ENCODE measurements at places on chromosomes 5 and 9.

GRCh38 chr9:136671254-136671614, 8.5 kb downstream of the EGFL7 start:
- no peak for DNase-seq

- no peak for DNase-seq
Measured at GRCh38 chr9:120481248-120481647, 98.7 kb downstream of the CDK5RAP2 start.

- no peak for DNase-seq
Measured at GRCh38 chr9:69673311-69673640, 1.1 kb upstream of the APBA1 start.

GRCh38 chr5:54743997-54744788, 226.6 kb downstream of the SNX18 start:
- peak; percentile 26 for DNase-seq

GRCh38 chr9:130785940-130786508, 49.0 kb upstream of the ABL1 start:
- DNase-seq = no peak

DNA sequence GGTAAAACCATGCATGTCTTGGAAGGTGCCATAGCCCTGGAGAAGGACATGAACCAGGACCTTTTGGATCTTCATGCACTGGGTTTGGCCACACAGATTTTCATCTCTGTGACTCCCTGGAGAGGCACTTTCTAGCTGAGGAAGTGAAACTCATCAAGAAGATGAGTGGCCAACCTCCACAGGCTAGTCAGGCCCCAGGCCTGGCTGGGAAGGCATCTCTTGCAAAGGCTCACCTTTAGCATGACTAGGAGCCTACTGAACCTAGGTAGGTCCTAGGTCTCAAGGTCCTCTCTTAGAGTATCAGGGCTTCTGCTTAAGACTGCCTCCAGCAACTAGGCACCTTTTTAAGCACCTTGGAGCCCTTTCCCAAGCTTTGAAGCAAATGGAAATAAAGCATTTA, 1448.7 kb upstream of the ACO1 start:
- DNase-seq = no peak

DNA sequence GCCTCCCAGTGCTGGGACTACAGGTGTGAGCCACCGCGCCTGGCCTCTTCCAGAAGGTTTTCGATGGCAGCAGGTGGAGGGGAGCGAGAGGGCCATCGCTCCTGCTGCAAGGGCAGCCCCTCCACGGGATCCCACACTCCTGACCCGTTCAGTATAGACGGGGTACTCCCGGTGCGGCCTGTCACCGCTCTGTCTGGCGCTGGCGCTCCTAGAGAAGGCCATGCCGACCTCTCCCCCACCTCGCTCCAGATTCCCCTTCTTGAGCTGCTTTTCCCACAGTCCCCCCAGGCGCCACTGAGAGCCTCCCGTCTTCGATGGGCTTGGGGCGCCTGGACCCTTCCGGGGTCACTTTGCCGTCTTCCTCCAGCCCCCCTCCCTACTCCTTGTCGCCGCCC, 4.3 kb upstream of the SQSTM1 start:
- no peak for DNase-seq

DNA sequence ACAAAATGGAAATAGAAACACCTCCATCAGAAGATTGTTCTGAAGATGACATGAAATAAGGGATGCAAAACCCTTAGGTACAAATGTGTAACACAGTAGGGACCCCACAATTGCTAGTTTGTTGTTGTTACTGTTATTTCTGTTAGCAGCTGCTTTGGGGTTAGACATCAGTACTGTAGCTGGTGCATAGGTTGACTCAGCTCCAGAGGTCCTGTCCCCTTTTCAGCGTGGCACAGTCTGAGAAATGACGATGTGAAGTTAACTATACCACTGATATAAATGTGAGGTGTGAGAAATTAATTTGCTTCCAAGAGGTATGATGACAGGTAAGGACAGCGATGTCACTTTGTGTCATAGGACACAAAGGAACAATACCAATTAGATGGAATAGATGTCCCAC, 384.6 kb upstream of the KLF4 start:
- no peak for DNase-seq

DNA sequence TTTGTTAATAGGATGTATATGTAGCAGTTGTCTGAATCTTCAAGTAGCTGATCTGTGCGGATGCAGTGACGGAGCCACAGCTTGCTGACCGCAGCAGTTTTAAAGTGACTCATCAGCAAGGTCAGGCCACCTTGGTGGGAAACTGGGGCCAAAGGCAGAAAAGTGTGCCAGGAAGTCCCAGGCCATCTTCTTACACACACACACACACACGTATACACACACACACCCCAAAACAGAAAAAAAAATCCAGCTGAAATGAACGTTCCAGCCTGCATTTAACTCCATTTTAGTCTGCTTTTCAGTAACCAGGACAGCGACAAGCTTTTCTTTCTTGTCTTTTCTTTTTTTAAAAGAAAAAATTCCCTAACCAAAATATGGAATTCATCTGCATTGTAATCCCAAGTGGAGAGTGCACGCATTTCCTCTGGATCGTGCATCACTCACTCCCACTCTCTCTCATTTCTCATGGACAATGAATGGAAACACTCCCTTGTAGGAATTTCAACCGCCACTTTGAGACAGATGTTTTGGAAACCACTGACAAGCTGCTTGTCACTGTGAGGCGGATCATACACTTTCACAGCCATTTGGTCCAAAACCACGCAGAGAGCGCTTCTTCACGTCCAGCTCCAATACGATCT, 103.9 kb downstream of the LHFPL2 start:
- no peak for DNase-seq

DNA sequence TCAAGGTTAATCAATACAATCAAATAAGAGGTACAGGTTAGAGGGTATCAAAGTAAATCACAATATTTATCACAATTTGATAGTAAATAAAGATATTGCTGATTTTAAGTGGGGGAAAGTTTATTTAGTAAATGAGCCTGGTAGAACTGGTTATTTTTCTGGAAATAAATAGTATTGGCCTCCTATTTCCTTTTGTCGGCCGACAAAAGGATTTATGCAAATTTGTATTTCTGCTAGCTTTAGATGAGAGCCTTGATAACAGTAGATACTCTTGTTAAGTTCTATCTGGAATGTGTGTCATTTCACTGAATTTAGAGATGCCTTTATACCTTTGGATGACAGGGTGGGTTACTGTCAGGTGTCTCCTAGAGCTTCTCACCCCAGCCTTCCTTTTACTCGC, 17.8 kb upstream of the SPATA31E1 start:
- no peak for DNase-seq

All from bone marrow (tissue), 2 donors.